ENCODE measurements at places on chromosomes 6 and 20. TPM values are rescaled to one million over a fixed set of nuclear protein-coding genes. Genes with fewer than 3 reads are reported as not detected.

GRCh38 chr6:137282254-137282653 is 63.1 kb upstream of the IFNGR1 start:
- DNase-seq = peak; percentile 26

Gene SDHAF4
- 8.1 TPM for polyA plus RNA-seq

DNA sequence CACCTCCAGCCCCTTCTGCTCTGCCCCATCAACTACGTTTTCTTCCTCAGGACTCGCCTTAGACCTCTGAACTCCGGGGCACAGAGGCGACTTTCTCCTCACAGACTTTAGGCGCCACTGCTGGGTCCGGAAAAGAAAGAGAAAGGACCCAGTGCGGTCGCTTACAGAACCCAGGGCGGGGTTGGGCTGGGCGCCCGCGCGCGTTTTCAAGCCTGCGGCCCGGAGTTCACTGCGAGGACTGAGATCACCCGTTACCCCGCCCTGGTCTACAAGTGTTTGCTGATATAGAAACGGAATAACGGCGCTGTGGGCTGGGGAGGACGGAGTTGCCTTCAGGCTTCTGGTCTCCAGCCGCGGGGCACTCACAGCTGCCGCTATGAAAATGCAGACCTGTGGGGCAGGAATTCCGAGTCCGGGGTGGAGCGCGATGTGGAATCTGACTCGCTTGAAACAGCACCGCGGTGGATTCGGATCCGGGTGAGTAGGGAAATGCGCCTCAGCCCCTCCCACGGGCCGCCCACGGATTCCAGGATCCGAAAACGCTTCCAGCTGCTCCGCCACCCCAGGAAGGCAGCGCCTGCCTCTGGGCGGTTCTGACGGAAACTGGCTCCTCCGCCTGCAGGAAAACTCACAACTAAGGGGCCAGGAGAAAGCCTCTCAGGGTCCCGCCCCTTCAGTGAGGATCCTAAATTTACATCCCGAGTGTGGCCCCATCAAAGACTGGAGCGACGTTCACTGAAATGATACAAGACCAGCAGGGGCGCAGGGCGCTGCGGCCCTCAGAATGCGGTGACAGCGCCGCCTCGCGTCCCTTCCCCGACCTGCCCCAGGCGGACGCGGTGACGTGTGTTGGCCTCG is 29.4 kb downstream of the HLA-F start:
- DNase-seq = peak; percentile 81

Gene HAO1
- not detected for polyA plus RNA-seq

- no peak for DNase-seq
These were observed 262.4 kb downstream of the PLCB1 start for GRCh38 chr20:8394308-8394945.

Gene MRAP2
- not detected for polyA plus RNA-seq

GRCh38 chr6:19892260-19892659 is 55.1 kb downstream of the ID4 start:
- DNase-seq = no peak

Gene VGLL2
- not detected for polyA plus RNA-seq

DNA sequence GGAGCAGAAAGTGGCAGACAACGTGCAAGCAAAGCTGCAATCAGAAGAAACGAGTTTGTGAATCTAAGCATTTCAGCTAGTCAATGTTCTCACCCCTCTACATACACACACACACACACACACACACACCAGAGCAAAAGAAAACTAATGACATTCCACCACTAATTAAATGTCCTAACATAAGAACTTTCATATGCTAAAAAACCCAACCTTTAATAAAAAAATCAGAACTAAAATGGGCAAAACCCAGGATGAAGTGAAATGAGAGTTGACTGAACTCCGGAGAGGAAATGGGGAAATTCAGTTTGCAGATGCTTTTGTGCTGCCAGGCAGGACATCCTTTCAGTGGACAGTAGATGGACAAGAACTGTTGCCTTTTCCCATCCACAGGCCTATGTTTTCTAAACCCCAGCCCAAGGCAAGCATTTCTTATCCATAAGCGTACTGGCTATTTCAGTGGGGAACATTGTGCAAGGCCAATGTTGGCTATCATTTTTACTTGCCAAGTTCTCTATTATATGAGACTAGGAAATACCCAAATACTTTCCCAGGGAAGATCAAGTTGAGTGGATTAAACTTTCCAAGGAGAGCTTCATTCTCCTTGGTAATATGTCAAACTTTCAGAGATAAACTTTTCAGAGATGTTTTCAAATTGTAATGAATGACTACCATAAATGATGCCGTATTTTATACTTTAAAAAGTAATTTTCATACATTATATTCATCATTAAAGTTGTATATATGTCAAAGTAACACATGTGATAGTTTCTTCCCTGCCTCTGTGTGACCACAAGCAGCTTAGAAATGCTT is 27.3 kb downstream of the RIN2 start:
- DNase-seq = no peak

GRCh38 chr6:148179786-148180185 is 162.9 kb upstream of the SASH1 start:
- no peak for DNase-seq

GRCh38 chr6:162389343-162390085 is 338.1 kb downstream of the PRKN start:
- DNase-seq = no peak

DNA sequence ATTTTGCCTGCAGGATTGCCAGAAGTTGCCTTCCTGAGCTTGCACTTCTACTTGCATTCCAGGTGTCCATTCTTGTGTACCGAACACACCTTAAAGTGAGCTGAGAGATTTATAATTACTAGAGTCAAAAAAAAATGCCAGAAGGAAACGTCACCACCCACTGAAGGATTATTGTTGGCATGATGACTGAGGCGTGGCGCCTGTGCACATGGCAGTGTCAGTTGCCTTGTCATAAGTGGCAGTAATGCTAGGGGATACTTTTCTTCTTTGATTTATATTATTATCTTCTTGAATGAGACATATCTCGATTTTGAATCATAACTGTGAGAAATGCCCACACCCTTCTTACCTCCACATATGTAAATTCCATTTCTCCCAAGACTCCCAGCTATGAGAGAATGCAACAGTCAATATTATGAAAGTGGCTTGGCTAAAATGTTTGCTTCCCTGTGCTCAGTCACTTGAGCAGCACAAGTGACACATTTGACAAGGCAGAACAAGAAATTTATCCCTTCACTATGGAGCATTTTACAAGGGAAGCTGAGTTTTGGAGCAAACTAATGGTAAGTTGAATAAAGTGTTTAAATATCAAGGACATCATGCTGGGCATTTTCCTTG is 149.5 kb upstream of the SASH1 start:
- DNase-seq = no peak

DNA sequence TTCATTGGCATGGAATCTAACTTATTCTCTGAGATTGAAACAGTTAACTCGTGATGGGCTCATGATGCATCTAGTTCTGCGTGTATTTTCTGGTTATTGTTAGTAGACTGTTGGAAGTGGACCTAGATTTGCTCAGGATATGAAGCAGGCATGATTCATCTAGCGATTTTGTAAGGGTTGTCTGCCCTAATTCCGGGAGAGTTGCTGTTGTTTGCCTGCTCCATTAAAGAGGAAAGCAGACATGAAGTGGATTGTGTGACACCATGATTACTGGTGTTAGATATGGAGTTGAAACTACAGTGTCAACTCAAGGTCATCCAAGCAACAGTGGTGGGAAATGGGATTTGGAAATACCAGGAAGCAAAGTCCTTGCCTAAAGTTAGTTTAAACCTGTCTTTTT is 41.0 kb downstream of the SOX4 start:
- DNase-seq = no peak

Gene KIFC1
- polyA plus RNA-seq = 0.45 TPM

Gene LHFPL5
- not detected for polyA plus RNA-seq

- no peak for DNase-seq
These were observed 240.4 kb downstream of the TBC1D32 start for GRCh38 chr6:121093928-121094327.

- DNase-seq = no peak
These were observed 79.7 kb upstream of the JARID2 start for GRCh38 chr6:15166121-15166520.

DNA sequence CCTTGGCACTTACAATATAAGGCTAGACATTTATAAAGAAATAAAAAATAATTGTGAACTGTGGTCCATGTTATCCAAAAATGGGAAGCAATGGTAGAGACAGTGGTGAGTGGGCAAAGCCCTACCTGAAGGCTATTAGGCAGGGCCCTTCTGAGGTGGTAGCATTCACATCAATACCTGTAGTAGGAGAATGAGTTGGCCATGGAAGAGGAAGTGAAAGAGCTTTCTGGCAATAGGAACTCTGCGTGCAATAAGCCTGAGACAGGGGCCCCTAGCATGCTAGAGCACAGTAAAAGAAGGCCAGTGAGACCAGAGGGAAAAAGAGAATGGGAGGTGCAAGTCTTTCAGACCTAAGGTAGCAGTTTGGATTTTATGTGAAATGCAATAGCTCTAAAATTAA is 754.5 kb downstream of the PTPRT start:
- no peak for DNase-seq

DNA sequence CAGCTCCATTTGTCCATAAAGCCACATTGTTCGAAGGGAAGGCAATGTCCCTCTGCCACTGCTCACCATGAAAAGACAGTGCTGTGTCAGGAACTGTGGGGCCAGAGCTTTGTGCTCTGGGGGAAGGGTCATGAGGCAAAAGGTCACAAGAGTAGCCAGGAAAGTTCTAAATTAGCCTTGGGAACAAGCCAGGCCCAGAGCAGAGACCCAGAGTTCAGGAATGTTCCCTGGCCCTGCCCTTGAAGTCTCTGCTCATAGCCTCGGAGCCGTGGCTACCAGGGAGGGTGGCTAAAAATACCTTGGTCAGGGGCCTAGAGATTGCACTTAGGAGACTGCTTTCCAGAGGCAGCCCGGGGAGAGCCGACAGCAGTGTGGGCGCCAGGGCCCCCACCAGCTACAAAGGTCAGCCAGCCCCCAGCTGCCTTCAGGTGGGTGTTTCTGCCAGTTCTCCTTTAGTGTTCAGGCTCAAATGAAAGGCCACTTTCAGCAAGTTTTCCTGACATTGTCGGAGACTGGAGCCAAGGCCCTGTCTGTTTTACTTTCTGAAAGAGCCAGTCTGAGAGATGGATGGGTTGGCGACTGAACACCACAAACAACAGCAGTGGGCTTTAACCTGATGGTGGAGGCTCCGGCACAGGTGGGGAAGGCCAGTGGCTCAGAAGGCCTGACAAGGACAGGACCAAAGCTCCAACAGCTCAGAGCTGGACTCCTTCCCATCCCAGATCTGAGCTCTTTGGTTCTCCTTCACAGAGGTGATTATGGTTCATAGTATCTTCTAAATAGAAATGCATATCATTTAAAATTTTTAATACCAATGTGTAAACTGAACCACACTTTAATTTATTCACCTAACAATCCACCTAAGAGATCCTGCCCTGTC is 76.2 kb downstream of the CDH26 start:
- DNase-seq = no peak

DNA sequence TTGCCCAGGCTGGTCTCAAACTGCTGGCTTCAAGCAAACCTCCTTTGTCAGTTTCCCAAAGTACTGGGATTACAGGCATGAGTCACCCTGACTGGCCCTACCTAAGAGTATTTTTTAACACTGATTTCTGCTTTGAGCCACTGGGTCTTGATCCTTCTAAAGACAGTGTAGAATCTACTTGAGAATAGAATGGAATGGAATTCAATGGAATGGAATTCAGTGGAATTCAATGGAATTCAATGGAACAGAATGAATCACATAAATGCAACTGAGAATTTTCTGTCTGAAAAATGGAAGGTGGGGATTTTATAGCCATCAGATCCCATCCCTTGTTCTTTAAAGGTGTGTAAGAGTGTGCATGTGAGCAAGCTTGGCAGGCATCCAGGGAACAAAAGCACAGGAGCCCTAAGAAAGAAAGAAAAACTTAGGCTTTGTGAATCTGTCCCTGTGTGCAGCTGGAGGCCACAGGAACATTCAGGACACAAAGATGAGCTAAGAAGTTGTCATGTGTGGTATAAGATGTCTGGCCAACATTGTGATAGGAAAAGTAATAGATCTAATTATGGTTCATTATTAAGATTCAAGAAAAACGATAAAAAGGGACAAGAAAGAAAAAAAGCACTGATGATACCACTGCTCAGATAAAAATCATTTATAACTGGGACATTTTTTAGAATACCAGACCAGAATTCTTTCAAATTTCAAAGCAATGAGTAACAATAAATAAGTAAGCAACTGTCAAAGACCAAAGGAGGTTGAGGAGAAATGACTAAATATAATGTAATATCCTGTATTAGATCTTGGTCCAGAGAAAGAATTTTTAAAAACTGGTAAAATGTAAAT is 681.0 kb upstream of the GJE1 start:
- DNase-seq = no peak

Gene CLPSL2
- not detected for polyA plus RNA-seq

DNA sequence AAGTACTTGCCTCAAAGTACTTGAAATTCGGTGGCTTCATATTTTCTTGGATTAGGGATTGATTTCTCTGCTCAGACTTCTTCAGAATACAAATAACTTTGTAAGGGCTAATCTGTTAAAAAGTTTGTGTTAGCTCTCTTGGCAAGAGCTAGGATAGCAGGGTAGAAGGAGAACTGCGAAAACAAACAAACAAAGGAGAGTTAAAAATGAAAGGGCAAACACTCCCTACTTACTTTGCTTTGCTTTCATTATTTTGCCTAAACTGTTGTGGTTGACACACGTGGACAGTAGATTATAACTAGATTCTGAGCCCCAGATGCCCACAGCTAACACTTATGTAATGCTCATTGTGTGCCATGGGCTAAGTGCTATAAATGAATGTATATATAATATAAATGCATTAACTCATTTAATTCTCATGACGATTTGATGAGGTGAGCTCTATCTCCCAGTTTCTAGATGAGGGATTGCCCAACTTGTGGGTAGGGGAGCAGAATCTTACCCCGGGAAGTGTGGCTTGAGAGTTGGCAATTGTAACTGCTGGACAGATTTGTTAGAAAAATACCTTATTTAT is 48.7 kb downstream of the EYA4 start:
- DNase-seq = no peak

Gene CNR1
- 0.48 TPM for polyA plus RNA-seq

Gene B3GAT2
- polyA plus RNA-seq = 0.13 TPM

GRCh38 chr20:17664025-17664633 is 17.9 kb downstream of the RRBP1 start:
- no peak for DNase-seq

DNA sequence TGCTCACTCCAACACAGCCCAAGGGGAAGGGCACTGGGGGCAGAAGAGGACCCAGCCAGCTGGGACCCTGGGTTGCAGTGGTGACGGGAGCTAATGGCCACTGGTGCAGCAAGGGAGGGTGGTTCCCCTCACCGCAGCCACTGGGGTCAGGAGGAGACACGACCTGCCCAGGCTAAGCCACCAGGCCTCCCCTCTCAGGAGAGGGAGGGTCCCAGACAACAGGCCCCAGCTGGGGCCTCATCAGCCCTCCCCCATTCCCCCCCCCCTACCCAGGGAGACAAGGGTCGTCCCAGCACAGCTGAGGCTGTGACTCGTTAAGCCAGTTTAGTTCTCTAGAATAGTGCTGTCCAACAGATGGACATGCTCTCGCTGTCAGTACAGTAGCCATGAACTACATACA is 17.3 kb upstream of the MATN4 start:
- no peak for DNase-seq

GRCh38 chr6:168929871-168930450 is 323.7 kb downstream of the THBS2 start:
- no peak for DNase-seq
